ENCODE measurements at places on chromosomes 11 and 22. TPM values are rescaled to one million over a fixed set of nuclear protein-coding genes. Genes with fewer than 3 reads are reported as not detected.

Gene RTL10
- total RNA-seq, result 8.2 TPM

- no peak for DNase-seq
Measured at GRCh38 chr11:119635041-119635740, 93.8 kb downstream of the NECTIN1 start.

GRCh38 chr11:34266090-34266912, 91.5 kb downstream of the ABTB2 start:
- DNase-seq, result peak; percentile 92

Gene PLAAT5
- total RNA-seq, result not detected

DNA sequence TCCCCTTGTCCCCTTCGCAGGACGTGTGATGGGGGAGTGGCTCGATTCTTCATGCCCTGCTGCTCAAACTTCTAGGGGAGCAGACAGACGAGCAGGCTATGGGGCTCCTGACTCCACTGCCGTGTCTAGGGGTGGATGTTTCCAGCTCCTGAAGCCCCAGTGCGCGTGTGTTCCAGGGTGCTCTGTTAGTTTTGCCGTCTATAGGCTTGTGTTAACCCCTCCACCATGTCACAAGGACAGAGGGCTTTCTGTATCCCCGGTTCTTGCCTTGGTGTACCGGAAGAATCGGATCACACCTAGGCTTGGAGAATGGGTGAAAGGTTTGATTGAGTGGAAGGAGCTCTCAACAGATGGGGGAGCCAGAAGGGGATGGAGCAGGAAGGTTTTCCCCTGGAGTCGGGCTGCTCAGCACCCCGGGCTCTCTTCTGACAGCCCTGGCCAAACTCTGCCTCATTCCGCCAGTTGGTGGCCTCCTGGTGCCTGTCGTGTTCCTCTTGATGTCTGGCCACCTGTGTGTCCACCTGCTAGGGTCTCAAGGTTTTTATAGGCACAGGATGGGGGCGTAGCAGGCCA, 810.7 kb downstream of the BRD1 start:
- DNase-seq, result no peak

DNA sequence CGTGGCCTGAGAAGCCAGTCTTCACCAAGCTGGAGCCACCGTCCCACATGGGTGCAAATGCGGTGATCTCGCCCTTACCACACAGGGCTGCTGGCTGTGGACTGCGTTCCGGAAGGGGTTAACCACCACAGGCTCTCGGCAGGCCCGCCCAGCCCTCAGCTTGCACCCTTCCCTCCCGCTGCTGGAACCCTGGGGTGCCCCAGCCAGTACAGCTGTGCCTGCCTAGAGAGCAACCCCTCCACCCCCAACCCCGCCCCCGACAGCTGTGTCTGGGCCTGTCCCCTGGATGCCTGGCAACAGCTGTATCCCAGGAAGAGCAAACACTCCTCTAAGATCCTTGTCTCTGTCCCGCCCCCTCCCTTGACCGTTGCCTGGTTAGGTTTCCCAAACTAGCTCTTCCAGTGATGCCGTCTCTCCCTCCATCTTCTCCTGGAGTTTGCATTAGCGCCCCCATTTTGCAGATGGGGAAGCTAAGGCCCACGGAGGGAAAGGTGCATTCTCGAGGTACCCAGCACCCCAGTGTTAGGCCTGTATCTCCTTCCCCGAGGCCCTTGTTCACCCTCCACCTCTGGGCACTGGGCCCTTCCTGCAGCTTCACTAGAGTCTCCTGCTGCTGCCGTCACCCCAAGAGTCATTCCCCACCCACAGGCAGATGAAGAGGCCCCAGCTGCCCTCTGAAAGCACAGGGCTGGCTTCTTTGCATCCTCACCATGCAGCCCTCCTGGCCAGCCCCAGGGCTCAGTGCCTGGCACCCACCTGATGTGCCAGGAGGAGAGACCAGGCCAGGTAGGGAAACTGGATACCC, 12.6 kb upstream of the COX8A start:
- DNase-seq, result peak; percentile 53

DNA sequence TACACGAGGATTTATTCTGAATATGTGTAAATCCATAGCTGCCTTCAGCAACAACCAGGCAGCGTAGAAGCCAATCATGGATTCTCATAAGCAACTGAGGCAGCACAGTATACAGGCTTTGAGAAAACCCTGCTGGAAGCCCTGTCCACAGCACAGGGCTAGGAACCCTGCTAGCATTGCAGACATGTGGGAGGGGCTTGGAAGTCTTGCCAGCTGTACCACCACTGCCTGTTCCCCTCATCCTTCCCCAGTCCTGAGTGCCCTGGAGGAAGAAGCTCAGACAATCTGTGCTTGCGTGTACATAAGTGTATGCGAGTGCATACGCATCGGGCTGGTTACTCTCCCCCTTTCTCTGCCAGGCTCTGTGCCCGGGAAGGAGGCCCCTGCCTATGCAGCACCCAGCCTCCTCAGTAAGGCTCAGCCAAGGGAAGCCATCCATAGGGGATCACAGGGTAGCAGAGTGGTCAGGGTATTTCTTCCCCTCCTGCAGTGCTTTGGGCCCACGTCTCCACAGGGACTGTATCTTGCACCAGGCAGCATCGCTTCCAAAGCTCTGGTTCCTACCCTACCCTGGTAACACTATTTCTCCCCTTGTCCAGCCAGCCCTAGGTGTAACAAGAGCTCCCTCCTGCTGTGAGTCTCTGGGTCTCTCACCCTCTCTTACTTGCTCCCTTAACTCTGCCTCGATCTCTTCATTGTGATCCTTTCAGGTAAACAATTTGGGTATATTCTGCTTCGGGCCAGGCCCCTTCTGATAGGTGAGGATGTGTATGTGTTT, 90.5 kb downstream of the GALNT18 start:
- no peak for DNase-seq

DNA sequence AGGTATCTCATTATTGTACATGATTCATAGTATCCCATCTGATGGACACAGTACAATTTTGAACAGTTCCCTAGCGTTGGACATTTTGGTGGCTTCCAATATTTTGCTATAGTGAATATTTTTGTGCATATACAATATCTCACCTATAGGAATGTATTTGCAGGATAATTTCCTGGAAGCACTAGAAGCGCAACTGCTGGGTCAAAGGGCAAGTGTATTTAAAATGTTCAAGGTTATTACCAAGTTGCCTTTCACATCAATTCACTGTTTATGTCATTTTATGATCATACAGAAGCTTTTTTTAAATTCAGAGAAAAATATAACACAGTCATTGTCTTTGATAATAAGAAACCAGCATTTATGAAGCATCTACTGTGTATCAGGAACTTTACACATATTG, 19.1 kb upstream of the RPS3 start:
- no peak for DNase-seq

Gene H19
- not detected for total RNA-seq

GRCh38 chr22:39688186-39688785, 117.7 kb downstream of the CACNA1I start:
- DNase-seq, result no peak

Gene PRR5L
- total RNA-seq, result 51.8 TPM

- peak; percentile 53 for DNase-seq
Measured at GRCh38 chr11:47233989-47234668, 14.5 kb downstream of the ACP2 start.

DNA sequence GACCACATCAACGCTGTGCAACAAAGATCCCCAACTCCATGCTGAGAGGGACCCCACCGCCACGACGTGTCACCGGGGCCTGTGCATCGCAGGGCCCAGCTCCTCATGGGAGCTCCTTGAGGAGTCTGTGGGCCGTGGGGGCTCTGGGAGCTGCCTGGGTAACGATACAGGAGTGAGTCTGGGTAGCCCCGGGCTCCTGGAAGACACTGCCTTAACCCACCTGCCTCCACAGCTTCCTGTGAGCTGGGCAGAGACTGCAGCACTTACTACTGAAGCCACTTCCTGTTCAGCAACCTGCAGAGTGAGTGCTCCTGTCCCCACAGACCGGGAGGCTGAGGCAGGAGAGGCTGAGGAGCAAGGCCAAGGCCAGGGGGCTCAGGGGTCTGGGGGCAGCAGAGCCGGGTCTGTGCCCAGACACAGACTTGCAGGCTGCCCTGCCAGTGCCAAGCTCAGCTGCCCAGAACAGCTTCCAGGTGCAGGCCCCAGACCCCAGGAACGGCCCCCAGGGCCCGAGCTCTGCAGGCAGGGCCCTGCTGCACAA, 226.7 kb downstream of the BRD1 start:
- DNase-seq, result no peak

DNA sequence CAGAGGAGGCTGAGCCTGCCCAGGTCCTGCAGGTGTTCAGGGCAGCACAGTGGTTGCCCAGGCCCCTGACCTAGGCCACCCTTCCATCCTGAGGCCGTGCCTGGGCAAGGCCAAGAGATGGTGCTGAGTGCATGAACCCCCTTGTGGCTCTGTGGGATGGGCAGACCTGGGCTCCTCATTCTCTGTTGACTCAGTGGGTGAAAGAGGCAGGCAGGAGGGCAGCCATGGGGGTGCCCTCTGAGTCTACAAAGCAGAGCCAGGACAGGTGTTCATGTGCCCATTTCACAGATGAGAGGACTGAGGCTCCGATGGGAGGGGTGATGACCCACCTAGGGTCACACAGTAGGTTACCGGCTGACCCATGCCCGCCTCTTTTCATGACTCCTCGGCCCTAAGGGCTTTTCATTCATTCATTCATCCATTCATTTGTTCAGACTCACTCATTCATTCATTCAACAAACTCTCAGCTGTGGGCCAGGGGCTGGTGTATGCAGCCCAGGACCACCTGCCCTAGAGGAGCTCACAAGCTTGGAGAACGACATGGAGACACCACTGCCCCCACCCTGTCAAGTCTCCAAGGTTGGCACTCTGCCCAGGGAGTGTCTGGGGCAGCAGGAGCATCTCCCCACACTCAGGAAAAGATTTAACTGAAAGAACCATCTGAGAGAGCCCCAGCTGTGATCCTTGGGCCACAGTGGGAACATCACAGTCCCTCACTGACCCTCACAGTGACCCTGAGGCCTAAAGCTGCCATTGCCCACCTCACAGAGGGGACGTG, 40.5 kb downstream of the IGLL5 start:
- no peak for DNase-seq

- no peak for DNase-seq
Measured at GRCh38 chr11:85377901-85378300, 249.2 kb downstream of the DLG2 start.

DNA sequence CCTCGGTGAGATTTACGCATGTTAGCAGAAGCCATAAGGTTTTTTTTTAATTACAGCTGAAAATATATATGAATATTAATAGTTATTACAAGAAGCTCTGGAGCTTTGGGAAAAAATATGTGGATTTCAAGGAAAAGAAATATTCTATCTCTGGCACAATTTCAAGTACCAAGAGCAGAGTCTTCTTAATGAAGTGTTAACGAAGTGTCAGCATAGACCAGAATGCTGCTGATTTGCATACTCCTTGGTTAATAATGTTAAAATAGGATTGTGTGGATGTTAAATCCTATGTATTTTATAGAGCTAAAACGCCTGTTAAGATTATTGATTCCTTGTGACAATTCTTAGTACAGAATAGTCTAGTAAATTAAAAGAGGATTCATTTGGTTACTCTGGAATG, 57.0 kb upstream of the FAT3 start:
- no peak for DNase-seq

Gene KIRREL3
- 2.4 TPM for total RNA-seq

Gene AQP11
- 0.23 TPM for total RNA-seq

Gene MRPL48
- 43.2 TPM for total RNA-seq

- DNase-seq, result no peak
Measured at GRCh38 chr11:34027516-34028408, 23.8 kb upstream of the CAPRIN1 start.

DNA sequence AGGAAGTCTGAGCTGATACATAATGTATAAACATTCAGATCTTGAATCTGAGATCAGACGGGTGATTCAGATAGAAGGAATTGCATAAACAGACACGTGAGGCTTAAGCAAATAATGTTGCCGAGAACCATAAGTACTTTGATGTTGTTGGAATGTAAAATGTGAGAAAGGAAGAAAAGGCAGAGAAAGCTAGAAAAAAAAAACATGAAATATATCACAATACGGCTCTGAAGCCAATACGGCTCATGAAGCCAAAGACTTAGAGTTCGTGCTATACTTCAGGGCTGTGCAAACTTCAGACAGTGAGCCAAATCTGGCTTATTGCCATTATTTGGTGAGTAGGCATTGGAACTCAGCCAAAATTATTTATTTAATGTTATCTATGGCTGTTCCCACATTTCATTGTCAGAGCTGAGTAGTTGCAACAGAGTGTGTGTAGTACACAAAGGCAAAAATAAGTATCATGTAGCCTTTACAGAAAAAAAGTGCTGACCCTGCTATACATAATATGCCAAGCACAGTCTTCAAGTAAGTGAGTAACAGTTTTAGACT, 673.3 kb downstream of the CNTN5 start:
- peak; percentile 39 for DNase-seq

- no peak for DNase-seq
Measured at GRCh38 chr11:87255589-87255988, 217.9 kb downstream of the TMEM135 start.

DNA sequence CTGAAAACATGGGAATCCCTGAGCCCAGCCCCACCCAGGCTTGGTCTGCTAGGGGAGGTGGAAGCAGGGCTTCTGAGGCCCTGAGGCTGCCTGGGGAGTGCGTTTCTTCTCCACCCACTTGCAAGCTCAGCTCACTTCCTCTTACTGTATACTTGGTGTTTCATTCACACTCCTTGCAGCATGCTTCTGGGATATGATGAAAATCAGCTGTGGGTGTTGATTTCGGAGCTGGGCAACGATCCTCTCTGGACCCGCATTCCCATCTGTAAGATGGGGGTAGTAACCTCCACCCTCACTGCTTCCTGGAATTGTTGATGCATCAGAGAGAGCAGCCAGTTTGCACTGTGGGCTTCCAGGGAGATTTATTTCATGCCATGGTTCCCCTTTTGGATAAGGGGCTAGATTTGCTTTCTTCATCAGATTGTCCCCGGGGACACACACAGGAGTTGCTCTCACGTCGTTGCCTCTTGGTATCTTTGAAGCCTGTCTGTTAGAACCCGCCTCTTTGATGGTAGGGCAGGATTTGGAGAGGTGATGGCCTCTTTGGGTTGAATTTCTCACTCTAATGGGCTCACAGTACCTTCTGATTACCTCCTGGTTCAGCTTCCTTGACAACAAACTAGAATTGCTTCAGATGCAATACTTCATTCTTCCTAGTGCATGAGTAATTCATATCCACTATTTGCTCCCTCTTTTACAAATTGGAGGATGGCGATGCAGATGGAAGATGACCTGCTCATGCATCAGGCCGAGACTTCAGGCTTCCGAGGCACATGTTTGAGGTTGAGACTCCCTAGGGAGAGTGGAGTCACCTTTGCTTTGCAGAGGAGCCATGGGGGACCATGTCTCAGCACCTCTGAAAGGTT, 40.4 kb downstream of the BCR start:
- peak; percentile 13 for DNase-seq
